Tibial nerve (tissue), 4 donors: ENCODE measurements at places on chromosomes 12 and 14. TPM values are rescaled to one million over a fixed set of nuclear protein-coding genes. Genes with fewer than 3 reads are reported as not detected.

Gene HCAR3
- total RNA-seq = 0.42 TPM

DNA sequence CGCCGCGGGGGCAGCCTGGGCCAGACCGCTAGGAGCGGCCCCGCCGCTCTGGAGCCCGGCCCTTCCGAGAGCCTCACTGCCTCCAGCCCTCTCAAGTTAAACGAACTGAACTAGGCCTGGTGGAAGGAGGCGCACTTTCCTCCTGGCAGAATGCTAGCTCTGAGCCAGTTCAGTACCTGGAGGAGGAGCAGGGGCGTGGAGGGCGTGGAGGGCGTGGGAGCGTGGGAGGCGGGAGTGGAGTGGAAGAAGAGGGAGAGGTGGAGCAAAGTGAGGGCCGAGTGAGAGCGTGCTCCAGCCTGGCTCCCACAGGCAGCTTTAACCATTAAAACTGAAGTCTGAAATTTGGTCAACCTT lies 5.3 kb downstream of the LTB4R start:
- DNase-seq = no peak

DNA sequence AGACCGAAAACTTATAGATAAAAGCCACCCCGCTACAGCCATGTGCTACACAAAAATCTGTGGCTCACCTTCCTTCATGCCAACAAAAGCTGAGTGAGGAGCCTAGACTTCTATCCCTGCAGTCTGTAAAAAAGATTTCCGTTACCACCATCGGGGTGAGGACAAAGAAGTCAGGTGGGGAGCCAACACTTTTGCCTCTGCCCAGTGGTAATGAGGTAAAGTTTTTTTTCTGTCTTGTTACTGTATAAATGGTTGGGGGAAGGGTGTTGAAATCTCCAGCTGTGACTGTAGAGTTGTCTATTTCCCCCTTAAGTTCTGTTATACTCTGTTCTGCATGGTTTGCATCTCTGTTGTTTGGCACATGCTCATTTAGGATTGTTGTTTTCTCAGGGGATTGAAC lies 707.8 kb downstream of the FLRT2 start:
- no peak for DNase-seq

DNA sequence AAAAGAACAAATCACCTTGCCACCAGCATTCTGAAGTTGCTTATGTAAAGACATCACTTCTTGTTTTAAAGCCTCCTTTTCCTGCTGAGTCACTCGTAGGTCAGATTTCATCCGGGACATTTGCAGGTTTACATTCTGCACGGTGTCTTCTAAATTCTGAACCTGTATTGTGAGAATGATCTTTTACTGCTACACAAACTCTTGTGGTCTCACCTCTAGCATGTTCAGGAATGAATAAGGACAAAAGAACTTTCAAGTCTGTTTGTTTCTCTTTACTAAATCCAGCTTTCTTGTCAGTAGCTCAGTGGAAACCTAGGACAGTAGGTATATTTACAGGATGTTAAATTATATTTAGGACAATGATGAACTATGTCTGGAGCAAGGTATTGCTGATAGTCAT lies 73.5 kb upstream of the SAV1 start:
- DNase-seq = no peak
